Astrocyte of the hippocampus (primary cell): ENCODE measurements at places on chromosomes 12 and 14.
A peak's percentile ranks its signal among the peaks of the same experiment; 100 is the strongest.

DNA sequence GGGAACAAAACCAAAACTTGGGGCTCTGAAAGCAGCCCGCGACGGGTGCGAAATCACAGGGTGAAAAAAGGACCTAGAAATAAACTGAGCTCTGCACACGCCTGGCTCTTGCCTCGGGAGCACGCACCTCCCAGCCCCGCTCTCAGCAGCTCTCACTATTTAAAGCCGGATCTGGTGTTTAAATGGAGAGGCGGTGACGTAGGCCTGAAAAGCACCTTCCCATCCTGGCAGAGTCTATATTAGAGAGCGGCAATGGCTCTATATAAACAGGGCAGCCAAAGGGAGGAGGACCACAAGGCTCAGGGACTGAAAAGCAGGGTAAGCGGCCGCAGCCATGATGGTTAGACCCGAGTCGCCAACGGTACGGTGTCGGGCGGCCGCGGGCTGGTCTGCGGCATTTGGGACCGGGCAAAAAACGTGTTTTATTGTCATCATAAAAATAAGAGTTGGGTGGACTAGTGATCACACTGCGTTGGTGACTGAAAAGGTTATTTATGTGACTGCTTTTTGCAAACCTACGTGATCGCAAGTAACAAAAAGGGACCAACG is 1.5 kb downstream of the GTF2A1 start:
- DNase-seq, result peak; percentile 98

DNA sequence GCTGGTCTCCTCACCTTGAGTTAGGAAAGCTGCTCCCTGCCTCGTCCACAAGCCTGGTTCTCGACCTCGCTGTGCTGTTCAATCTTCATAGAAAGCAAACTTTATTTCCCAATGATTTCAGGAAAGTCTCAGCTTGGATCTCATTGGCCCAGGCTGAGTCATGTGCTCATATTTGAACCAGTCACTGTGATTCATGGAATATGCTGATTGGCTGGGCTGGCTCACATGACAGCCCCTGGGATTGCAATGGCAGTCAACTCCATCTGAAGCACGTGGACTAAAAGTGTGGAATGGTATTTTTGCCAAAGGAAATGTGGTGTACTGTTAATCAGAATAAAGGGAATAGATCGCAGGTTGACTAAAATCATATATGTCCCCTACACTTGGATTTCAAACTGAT is 396.6 kb downstream of the AACS start:
- no peak for DNase-seq

GRCh38 chr14:60839657-60840056 is 105.1 kb downstream of the MNAT1 start:
- DNase-seq, result no peak

- DNase-seq, result peak; percentile 91
Measured at GRCh38 chr12:24561882-24562770, 386.8 kb downstream of the BCAT1 start.

DNA sequence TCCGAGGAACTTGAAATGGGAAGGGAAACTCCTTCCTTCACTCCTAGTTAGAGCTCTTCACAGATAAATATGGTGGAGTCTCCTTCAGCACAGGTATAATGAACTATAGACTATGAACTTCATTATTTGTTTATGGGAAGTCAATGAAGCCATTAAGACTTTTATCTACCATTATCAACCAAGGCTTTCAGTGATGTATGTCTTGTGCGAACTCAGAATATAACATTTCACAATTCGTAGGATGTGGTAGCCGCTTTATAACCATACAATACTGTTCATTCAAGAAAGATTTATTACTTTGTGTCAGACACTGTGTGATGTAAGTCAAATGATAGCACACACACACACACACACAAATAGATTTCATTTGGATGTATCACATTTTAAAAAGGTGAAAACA is 24.8 kb upstream of the ETNK1 start:
- no peak for DNase-seq
